ENCODE measurements at places on chromosomes 7 and 10.

DNA sequence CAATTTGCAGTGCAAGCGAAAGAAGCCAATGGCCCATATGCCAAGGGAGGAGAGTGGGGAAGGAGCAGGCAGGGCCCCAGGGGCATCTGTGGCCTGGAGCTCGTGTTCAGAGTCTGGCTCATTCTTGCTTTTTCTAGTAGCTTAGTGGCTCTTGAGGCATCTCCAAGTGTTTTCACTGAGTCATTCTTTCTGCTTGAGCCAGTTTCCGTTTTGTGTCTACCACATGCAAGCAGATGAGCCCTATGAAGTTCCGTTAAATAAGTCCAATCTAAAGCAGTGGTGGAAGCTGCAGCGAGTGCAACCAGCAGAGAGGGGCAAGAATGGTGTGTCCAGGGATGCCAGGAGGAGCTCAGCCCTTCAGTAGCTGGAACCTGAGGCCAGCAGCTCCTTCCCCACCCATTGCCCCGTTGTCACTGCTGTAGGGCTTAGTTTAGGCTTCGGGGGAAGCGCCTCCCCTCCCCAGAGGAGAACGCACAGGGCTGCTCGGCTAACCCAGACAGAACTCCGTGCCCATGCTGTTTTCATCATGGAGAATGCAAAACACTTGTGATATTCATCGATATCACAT, 57.4 kb upstream of the EBF3 start:
- no peaks in the 10 kb centered on the region for H3K36me3 ChIP-seq
- DNase-seq = no peak
- no peak overlapping the region for H3K27ac ChIP-seq

DNA sequence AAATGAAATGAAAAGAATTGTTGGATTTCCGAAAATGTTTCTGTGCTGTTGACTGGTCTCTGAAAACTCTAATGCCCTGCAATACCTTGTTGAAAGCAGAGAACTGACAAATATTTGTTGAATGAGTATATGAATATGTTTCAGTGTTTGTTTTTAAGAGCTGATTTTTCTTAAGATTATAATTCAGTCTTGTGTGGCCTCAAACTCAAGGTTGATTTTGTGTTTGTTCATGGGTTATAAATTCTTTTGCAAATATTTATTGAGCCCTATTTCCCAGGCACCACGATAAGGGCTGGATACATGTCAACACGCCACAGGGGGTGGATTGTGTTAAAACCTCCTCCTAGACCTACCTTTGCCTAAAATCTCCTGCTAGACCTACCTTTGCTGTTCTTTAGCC, 203.9 kb upstream of the PLPP4 start:
- H3K4me1 ChIP-seq = no peaks in the 10 kb centered on the region
- no peak for DNase-seq
- no peaks in the 10 kb centered on the region for H3K36me3 ChIP-seq
- H3K27ac ChIP-seq = no peak overlapping the region

GRCh38 chr10:96560966-96561887, 25.6 kb downstream of the TM9SF3 start:
- H3K36me3 ChIP-seq = peaks cover 75% of the 10 kb centered on the region
- no peak for DNase-seq
- no peak overlapping the region for H3K4me3 ChIP-seq
- no peak overlapping the region for H3K27ac ChIP-seq
- H3K27me3 ChIP-seq = no peaks in the 10 kb centered on the region
- H3K4me1 ChIP-seq = peaks cover 5% of the 10 kb centered on the region

GRCh38 chr10:8033812-8034465, 20.5 kb upstream of the GATA3 start:
- DNase-seq = no peak
- peaks cover 93% of the 10 kb centered on the region for H3K27me3 ChIP-seq
- peaks cover 18% of the 10 kb centered on the region for H3K4me1 ChIP-seq

DNA sequence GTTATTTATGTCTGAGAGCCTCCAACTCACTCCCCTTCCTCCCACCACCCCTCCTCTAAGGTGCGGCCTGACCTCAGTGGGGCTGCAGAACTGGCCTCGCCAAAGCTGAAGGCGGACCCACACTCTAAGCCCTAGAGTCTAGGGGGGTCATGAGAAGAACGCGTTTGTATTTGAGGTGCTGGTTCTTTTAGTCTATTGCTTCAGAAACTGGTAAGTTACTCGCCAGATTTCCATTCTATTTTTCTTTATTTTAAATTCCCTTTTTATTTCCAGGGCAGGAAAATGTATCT, 357.5 kb downstream of the DNAJB6 start:
- peaks cover 11% of the 10 kb centered on the region for H3K4me1 ChIP-seq
- H3K27ac ChIP-seq = no peak overlapping the region

Measured in lower lobe of right lung (tissue), 2 donors.